Germinal center (tissue), 1 donor: ENCODE measurements at places on chromosomes 2 and 18.

DNA sequence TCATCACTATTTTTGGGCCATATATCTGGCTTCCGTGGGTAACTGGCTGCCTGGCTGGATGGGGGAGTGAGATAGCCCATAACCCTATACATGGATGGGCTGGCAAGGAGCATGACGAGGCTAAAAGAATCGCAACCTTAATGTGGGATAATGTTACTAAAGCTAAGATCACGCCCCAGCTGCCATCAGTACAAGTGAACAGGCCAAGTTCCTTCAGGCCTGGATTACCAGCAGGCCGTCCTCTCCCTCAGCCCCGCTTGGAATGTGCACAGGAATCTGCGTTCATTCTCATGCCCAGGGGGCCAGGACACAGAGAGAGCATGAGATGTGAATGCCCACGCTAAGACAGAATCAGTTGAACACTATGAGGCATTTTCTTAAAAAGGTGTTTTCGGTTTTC, 34.7 kb downstream of the RMC1 start:
- DNase-seq: no peak

GRCh38 chr2:126649101-126649500, 6.9 kb upstream of the GYPC start:
- no peak for DNase-seq

GRCh38 chr2:108974674-108975073, 14.3 kb downstream of the EDAR start:
- no peak for DNase-seq

DNA sequence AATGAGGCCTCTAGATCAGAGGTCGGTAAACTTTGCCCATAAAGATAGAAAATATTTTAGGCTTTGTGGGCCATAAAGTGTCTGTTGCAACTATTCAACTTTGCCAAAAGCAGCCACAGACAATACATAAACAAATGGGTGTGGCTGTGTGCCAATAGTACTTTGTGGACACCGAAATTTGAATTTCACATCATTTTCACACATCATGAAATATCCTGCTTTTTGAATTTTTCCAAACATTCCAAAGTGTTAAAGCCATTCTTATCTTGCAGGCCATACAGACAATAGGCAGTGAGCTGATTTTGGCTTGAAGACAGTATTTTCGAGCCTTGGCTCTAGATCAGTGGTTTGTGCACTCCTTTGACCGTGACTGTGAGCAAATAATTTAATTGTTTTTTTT, 51.1 kb upstream of the EPC2 start:
- DNase-seq: no peak

GRCh38 chr18:23992089-23992940, 22.2 kb upstream of the TTC39C start:
- no peak for DNase-seq

GRCh38 chr2:8860239-8860638, 22.8 kb upstream of the KIDINS220 start:
- no peak for DNase-seq

DNA sequence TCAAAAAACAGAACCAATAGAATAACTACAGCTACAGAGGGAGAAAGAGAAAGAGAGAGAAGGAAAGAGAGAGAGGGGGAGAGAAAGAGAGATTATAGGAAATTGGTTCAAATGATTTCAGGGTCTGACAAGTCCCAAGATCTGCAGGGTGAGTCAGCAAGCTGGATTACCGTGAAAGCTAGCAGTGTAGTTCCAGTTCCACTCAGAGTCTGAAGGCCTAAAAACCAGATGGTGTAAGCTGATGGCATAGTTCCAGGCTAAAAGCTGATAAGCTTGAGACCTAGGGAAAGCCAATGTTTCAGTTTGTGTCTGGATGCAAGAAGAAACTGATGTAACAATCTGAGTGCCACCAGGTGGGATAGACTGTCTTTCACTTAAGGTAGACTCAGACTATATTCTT, 397.7 kb downstream of the TRIB2 start:
- DNase-seq: no peak

- DNase-seq: no peak
Observed at GRCh38 chr2:6072276-6072675, 380.1 kb downstream of the SOX11 start.

DNA sequence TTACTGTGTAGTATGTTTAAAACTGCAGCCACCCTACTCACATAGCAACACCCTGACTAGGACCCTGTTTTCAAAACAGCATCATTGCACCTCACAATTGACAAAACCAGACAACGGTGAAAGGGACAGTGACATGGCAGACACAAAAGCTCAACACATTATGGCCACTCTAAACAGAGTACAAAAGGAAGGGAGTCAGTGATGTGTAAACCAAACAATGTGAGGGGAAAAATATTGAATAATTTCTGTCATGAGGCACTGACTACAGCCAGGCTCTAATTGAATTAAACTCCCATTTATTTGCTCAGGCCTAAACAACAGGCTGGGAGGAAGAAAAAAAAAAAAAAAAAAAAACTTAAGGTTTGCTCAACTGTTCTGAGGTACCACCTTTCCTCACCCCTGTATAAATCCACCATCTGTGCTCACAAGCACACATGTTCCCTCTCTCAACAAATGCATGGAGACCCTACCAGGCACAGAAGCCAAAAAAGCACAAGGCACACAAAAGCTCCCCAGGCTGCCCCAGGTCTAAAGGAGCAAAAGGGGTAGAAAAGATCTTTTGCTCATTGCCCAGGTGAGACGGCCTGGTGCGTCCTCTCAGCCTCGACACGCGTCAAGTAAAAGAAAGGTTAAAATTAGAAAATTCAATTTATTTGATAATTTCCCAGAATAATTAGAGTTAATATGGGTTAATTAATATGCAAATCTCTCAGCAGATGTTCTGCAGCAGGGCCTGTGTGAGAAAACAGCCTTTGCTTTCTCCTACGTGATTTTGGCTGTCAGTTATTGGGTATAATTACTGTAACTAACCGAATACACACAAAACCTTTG, 80.9 kb downstream of the ZEB2 start:
- no peak for DNase-seq

GRCh38 chr18:6776188-6776587, 46.7 kb downstream of the ARHGAP28 start:
- DNase-seq: no peak

GRCh38 chr18:75261430-75262223, 51.0 kb downstream of the TSHZ1 start:
- peak; percentile 35 for DNase-seq

DNA sequence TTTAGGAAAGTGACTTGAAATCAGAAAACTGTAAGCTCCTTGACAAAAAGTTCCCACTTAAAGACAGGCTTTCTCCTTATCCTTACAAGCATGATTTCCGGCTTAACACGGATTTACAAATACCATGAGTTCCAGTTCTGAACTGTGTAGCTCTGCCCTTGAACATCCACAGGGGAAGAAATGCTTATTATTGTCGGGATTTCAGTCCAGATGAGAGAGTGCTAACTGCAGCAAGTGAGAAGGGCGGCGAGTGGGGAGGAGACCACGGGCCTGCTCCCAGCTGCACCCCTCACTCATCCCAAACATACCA, 73.1 kb downstream of the LRRC30 start:
- DNase-seq: no peak

- DNase-seq: no peak
Observed at GRCh38 chr2:196504788-196505187, 134.7 kb upstream of the CCDC150 start.

DNA sequence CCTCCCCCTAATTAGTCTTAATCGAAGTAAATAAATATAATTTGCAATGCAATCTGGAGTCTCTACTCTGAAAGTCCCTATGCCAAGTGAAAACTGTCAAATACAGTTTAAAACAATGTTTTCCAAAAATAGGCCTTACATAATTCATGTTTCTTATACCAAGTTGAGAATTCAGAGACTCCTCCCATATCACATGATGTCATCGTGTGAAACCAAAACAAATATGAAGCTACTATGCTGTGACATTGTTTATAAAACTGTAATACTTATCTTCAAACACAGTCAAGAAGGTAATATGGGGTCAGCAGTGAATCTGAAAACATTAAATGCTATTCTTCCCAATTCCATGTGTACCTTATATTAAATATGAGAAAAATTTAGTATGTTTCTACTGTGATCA, 940.2 kb upstream of the FANCL start:
- no peak for DNase-seq

GRCh38 chr2:61196671-61197070, 34.7 kb downstream of the C2orf74 start:
- DNase-seq: no peak

DNA sequence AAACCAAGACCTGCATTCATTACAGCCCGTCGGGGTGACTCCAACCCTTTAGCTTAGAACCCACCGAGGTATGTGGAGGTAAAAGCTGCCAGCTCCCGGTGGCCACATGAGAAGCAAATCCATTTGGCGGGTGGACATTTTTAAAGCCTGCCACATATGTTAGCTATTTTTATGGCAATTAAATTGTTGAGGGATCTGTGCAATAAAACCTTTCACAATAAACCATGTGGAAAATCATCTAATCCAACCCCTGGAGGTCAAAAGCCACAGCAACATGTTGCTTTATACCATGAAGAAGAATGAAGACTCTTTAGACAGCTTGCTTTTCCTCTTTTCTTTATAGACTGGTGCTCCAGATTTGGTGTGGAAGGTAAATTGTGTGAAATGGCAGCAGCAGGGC, 176.3 kb downstream of the AGPS start:
- no peak for DNase-seq

DNA sequence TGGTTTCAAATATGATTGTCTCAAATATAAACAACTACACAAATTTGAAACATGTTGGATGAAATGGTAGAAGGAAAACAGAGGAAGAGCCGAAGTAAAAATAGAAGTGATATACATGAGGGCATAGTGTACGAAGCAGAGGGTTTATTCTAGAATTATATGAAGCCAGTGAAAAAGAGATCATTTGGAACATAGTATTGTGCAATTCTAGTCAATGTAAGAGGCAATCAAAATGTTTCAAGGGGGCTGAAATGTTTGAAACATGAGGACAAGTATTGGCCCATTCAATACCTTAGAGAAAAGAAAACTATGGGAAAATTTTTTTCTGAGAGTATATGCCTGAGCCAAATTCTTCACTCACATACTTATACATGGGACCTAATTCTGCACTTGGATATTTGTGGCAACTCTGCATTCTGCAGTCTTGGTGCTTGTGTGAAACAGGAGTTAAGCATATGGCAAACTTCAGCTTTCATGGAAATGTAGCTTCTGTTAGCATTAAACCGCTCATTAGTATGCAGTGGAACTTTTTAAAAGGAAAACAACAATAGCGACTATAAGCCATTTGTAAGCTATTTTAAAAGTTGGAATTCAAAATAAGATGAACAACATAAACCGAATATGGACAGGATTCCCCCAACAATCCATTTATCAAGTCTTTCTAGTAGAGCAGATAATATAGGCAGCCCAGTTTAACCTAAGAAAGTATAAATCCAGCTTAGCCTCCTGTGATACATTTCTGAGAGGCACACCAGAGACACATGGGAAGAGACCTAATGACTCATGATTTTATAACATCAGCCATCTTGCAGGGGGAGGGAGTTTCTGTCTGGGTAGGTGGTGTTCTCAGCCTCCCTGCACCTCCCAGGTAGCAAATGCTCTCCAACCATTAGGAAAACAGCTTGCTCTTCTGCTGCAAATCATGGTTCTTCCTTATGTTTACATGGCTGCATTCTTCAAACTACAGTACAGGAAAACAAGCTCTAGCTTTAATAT, 197.8 kb downstream of the PAX3 start:
- DNase-seq: no peak

- DNase-seq: no peak
Observed at GRCh38 chr2:54909001-54909400, 141.2 kb downstream of the RTN4 start.

DNA sequence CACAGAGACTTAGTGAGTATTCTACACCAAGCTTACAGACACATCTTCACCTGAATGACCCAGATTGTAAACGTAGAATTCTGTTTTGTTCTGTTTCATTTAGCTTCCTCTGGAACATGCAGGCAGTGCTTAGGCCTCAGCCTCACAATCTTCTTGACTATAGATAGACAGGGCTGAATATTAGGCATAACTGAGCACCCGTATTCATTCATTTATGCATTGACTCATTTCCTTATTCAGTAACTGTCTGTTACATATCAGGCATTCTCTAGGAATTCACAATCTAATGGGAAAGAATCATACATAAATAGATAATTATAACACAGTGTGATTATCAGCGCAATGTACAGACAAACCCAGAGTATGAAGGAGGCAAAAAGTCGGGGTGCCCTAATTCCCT, 124.9 kb upstream of the ETAA1 start:
- DNase-seq: no peak

- DNase-seq: no peak
Observed at GRCh38 chr2:88188748-88189147, 18.6 kb downstream of the THNSL2 start.

DNA sequence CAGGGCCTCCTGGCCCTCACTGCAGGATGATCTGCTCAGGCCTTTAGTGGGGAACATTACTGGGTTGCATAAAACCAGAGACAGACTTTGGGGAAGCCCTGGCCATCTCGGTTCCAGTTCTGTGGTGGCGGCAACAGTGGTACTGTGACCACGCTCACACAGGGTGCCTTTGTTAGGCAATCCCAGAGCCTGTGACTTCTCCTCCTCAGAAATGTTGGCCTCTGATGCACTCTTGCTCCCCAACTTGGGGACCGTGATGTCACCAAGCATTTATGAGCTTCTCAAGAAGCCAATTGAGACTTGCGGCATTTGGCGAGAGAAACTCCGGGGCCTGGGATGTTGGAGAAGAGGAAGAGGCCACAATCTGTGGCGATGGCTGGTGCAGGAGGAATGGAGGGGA, 80.9 kb upstream of the PKDCC start:
- DNase-seq: no peak

GRCh38 chr2:20626698-20627513, 24.0 kb downstream of the HS1BP3 start:
- no peak for DNase-seq

DNA sequence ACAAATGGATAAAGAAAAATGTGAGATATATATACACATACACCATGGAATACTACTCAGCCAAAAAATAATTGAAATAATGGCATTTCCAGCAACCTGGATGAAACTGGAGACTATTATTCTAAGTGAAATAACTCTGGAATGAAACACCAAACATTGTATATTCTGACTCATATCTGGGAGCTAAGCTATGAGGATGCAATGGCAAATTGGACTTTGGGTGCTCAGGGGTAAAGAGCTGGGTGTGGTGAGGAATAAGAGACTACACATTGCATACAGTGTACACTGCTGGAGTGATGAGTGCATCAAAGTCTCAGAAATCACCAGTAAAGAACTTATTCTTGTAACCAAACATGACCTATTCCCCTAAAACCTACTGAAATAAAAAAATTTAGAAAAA, 636.0 kb upstream of the LRATD1 start:
- no peak for DNase-seq

- DNase-seq: no peak
Observed at GRCh38 chr2:112000399-112001135, 54.5 kb upstream of the TMEM87B start.

GRCh38 chr2:238884122-238884811, 36.4 kb downstream of the TWIST2 start:
- no peak for DNase-seq

DNA sequence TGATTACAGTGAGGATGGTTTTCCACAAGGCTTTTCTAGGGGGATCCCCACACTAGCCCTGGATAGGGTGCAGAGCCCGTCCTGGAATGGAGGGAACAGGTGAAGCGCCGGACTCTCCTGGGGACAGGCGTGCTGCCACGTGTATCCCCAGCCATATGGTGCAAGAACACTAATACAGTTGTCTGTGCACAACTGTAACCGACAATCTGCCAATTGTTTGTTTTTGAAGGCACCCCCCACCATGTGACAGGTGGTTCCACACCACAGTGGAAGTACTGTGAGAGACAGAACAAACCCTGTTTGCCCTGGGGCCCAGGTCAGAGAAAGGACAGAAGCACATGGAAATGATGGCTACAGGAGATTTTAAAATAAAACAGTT, 52.9 kb downstream of the MYCN start:
- no peak for DNase-seq
